ENCODE measurements at places on chromosomes 11 and 22.

DNA sequence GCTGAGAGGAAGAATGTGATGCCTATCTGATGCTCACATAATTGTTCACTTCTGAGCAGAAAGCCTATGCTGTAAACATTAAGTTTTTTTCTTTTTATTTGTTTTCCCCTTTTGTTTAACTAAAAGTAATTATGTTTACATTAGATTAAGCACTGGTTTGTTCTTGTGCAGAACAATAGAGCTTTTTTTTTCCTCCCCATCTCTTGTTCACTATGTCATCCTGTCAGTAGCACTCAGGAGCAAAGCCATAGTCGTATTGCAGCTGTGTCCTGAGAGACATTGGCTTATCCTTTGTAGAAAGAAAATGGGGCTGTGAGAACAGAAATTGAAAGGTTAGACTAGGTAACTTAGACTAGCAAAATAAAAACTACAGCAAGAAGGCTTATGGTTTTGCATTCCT is 301.8 kb upstream of the RAG2 start:
- DNase-seq = no peak

- DNase-seq = no peak
Observed at GRCh38 chr11:81744336-81745116, 989.1 kb downstream of the FAM181B start.

GRCh38 chr11:43681401-43681942 is 934 bp downstream of the HSD17B12 start:
- DNase-seq = no peak

DNA sequence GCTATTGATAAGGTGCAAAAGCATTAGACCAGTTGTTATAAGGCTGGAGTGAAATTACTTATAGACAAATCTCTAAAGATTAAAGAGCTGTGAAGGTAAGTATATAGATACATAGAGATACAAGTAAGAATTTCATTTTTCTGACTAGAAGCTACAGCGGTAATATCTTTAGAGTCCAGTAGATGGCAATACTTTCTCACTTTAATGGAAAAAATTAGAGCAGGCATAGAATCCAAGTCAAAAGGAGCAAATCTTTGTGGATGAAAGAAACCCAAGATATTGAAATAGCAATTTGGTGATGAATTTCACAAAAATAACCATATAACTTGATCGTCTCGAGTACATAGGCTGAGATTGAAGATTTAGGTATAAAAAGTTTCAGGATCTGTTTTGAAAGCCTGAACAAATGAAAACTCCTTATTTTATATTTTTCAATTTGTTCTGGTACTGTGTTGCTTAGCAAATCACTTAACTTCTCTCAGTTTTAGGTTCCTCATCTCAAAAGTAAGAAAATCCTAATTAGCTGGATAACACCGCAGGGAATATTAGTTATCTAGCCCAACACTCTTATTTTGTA is 81.9 kb downstream of the UVRAG start:
- DNase-seq = no peak

- no peak for DNase-seq
Observed at GRCh38 chr11:19344661-19345518, 104.1 kb upstream of the E2F8 start.

DNA sequence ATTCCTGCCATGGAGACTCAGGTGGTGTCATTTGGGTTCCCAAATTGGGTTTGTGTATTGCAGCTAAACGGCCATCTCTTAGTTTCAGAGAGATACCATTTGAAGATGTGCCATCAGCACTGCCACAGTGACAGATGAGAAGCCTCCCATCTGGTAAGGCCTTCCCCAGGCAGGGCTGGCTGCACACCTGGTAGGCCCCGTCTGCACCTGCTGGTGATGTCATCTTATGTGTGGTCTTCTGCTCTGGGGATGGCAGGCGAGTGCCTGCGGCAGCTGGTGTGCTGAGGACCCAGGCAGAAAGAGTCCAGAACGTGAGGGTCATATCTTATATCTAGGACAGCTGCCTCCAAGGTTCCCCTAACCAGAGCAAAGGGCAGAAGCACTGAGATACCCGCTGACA is 100.6 kb downstream of the CSNK2A3 start:
- no peak for DNase-seq

GRCh38 chr11:32333320-32333991 is 101.9 kb downstream of the WT1 start:
- DNase-seq = no peak

- no peak for DNase-seq
Observed at GRCh38 chr11:62404435-62404834, 14.4 kb upstream of the SCGB1A1 start.

DNA sequence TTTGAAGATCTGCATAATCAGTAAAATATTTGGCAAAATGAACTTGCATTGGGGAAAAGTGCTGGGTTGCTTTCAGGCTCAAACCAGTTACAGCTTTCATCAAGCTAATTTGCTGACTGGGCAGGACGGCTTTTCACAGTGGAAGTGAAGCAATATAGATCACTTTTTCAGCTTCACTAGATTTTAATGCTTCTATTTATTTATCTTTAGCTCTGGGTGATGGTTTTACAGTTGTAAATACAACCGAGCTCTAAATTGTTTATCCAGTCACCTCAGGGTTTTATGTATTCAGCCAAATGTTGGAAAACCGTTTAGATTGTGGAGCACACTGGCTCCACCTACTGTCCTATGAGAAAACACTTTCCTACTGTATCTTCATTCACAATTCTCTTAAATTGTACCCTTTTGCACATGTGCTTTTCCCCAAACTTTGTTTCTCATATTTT is 58.2 kb downstream of the ACER3 start:
- DNase-seq = no peak

GRCh38 chr22:48376428-48376827 is 1451.2 kb downstream of the BRD1 start:
- DNase-seq = no peak

DNA sequence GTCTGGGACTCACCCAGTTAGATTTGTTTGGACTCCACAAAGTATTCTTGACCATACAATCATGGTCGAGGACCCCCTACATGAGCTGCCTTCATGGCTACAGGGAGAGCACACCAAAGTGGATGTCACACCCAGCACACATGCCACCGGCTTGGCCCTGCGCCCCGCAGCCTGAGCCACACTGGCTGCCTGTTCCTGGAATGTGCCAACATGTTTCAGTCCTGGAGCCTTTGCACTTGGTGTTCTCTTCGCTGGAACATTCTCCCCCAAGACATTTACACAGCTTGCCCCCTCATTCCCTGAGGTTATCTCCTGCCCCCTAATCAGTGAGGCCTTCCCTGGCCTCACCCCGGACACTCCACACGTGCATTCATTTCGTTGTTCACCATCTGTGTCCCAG is 46.0 kb downstream of the PPARA start:
- no peak for DNase-seq

DNA sequence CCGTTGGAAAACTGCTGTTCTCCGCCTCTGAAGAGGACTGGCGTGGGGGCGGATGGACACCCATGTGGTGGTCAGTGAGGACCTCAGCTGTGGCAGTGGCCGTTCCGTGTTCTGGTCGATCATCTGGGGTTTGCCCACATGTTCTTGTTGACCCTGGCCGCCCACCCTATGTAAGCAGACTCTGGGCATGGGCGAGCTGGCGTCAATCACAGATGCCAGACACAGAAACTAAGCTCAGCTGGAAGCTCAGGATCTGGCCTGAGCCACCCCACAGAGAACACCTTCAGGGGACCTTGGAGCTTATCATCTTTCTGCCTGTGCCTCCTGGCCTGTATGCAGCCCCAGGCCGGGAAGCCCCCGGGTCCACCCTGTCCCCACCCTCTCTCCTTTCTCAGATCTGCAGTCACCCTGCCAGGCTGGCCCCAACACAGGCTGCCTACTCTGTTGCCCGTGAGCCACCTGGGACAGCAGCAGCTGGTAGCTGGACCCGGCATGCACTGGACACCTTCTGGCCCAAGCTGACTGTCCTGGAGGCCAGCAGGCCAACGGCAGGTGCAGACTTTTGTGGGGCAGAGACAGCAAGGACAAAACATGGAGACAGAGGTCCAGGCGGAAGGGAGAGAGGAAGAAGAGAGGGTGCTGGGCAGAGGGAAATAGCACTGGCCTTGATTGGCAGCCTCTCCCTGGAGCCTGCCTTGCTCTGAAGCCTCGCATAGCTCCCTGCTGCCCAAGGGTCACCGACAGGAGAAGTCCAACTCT is 91.5 kb downstream of the PHF21B start:
- no peak for DNase-seq

DNA sequence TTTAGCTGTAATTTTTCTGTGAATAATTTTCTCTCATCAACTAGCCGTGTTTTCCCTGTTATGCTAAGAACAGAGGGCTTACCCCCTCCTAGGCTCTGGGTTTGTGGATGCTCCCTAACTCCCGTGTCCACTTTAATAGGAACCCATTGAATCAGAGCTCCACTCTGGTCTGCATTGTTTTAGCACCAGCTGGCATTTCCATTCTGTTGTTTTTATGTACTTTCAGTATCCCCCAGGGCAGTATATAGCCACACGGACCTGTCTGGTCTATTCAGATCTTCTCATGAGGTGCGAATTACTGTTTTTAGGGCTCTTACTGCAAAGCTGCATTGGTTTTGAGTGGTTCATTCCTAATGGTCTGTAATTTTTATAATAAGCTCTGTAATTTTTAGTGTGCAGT is 16.0 kb downstream of the POLD3 start:
- no peak for DNase-seq

GRCh38 chr11:112302226-112302868 is 41.7 kb upstream of the PLET1 start:
- DNase-seq = no peak

- DNase-seq = no peak
Observed at GRCh38 chr11:46675288-46675851, 25.0 kb downstream of the ARHGAP1 start.

- no peak for DNase-seq
Observed at GRCh38 chr22:44211256-44211945, 30.7 kb downstream of the PARVG start.

GRCh38 chr11:8019314-8020243 is 32.4 kb downstream of the EIF3F start:
- no peak for DNase-seq

GRCh38 chr11:64767344-64768299 is 7.8 kb upstream of the PYGM start:
- DNase-seq = peak; percentile 57

GRCh38 chr11:69538854-69539253 is 57.4 kb downstream of the LINC01488 start:
- DNase-seq = no peak

GRCh38 chr11:102776454-102776853 is 4.0 kb downstream of the MMP10 start:
- no peak for DNase-seq

DNA sequence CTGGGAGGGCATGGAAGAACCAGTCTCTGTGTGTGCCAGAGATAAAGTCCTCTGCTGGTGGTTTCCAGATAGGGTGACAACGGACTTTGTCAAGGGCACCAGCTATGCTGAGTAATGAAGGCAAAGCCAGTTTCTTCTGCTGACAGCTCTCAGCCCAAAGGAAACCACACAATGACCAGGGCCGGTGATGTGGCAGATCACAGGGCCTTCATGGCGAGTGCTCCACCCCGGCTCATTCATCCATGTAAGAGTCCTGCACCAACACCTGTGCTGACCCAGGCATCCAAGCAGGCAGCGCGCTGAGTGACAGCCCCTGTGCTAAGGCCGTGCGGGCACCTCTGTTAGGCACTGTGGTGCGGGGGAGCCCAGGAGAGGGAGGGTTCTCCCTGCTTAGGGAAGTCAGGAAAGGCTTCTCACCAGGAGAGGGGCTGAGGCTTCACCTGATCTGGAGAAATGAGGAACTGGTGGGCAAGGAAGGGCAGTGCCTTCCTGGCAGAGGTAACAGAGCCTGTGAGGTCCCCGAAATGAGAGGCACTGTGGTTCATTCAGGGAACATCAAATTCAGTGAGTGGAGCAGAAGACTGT is 33.8 kb downstream of the TP53I11 start:
- DNase-seq = no peak

GRCh38 chr22:38570779-38571364 is 889 bp upstream of the DMC1 start:
- DNase-seq = no peak

- DNase-seq = no peak
Observed at GRCh38 chr11:100769165-100769564, 82.1 kb downstream of the ARHGAP42 start.

DNA sequence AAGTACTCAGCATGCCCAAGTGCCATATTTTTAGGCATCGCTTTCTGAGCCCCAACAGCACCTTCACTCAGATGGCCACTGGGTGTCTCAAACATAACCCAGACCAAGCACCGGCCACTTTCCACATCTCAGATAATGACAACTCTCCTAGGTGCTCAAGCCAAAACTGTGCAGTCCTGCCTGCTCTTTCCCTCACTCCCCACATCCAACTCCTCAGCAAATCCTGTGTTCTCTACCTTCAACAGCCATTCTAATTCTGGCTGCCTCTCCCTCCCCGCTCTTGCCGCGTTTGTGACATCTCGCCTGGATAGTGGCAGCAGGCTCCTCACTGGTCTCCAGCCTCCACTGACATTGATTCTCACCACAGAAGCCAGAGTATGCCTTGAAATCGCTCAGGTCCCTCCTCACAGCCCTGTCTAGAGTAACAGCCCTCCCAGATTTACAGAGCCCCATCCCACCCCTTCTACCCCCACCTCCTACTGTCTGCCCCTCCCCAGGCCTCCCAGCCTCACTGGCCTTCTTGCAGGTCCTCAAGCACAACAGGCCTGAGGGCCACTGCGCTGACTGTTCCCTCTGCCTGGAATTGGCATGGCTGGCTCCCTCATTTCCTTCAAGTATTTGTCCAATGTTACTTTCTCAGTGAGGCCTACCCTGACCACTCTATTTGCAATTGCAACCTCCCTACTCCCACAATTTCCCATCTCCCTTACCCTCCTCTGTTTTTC is 1.3 kb upstream of the PHETA2 start:
- no peak for DNase-seq

DNA sequence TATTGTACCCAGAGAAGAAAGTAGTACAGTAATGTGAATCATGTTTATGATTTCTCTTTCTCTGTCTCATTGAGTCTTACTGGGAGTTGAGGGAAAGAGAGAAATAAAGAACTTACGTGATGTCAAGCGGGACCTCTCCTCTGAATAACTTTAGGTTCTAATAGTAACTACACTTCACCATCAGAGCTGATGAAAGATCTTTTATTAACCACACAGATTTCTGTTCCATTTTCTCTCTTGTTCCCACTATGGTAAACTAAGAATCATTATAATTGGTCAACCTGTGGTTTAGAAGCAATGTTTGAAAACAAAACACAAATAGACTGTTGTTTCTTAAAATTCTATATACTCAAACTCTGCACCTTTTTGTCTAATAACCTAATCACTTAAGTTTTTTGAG is 142.3 kb downstream of the ELP4 start:
- no peak for DNase-seq

- no peak for DNase-seq
Observed at GRCh38 chr11:95991545-95991944, 67.6 kb upstream of the MTMR2 start.

- DNase-seq = no peak
Observed at GRCh38 chr11:111077530-111078322, 167.8 kb upstream of the POU2AF2 start.

DNA sequence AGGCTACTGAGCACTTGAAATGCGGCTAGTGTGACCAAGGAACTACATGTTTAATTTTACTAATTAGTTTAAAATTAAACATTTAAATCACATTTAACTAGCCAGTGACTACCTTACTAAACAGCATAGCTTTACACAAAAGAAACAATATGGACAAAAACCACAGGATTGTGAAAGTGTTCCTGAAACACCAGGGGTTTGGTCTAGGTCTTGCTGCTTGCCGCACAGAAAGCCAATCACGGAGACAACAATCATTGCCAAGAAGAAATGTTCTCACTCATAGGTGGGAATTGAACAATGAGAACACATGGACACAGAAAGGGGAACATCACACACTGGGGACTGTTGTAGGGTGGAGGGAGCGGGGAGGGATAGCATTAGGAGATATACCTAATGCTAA is 309.5 kb downstream of the C11orf87 start:
- DNase-seq = no peak

Data from effector memory CD4-positive, alpha-beta T cell (primary cell).